Esophagus squamous epithelium (tissue), 5 donors: ENCODE measurements at places on chromosomes 3 and 15.

GRCh38 chr15:29952225-29952624, 130.0 kb upstream of the TJP1 start:
- DNase-seq: no peak

- DNase-seq: no peak
These were observed 432.9 kb upstream of the CFAP20DC start for GRCh38 chr3:59482684-59483083.

- DNase-seq: no peak
These were observed 100.6 kb downstream of the IGF2BP2 start for GRCh38 chr3:185724251-185724650.

DNA sequence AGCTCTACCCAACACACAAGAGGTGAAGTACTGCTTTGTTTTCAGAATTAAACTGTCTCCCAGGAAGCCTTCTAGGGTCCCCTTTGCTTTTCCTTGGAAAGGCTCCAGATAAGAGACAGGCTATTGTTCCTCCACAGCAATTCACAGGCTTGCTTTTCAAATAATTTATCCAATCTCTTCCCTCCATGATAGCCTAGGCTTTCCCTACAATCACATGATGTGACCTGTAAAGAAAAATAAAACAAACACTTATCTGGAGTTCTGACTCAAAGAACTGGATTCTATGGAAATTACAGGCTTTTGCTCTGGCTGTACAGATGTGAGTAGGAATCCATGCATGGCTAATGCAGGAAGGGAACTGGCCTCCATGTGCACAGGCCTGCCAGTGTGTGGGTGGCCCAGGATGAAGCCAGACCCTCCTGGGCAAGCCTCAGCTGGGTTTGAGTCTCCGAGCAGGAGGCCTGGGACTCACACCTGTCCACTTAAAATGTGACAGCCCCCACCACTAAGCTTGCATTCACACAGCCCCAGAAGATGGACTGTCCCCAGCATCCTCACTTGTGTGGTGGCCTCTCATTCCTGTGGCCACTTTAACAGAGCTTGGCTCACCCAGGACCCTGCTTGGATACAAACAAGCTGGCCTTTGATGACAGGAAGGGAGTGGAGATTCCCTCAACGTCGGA, 75.8 kb upstream of the LEKR1 start:
- DNase-seq: no peak

DNA sequence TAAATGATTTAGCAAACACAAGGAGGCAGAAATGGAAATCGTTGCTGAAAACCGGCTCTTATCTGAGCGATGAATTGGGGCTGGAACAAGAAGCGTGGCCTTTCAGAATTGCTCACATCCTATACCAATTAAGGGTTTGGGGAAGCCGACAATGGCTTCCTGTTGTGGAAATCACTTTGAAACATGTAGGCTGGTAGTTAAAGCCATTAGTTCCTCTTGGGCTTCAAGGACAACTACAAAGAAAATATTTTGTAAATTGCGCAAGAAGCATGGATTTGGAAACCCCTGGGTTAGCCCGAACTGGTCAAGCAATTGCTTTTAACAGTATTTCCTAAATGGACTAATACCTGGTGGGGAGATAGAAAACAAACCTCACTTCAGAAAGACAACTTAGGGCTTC, 182.4 kb downstream of the ADAMTS9 start:
- DNase-seq: no peak

DNA sequence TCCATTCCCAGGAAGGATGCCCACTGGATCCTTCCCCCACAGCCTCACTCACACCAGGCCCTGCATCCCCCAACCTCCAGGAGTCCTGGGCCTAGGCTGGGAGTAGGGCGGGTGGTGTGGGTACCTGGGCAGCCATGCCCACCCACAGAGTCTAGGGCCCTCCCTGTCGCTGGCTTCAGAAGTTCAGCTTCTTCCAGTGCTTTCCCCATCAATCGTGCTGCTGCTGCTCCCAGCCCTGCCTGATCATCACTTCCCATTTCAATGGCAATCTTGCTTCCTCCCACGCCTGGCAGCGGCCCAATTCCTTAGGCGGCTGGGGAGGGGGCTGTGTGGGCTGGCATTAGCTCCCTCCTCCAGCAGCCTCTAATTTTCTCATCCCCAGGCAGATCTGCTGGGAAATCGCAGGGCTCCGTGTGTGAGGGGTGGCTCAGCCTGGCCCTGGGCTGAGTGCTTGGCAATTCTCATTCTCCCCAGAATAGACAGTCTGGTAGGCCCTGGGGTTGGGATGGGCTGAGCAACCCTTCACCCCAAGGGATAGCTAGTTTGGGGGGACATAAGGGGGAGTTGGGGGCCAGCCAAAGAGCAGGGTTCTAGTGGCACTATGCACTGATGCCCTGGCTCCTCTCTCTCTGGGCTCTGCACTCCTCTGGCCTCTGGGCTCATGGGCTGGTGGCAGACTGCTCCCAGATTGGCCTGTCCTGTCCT, 66.4 kb downstream of the SCN5A start:
- no peak for DNase-seq

- no peak for DNase-seq
These were observed 3.5 kb upstream of the PCSK6 start for GRCh38 chr15:101492766-101493692.

DNA sequence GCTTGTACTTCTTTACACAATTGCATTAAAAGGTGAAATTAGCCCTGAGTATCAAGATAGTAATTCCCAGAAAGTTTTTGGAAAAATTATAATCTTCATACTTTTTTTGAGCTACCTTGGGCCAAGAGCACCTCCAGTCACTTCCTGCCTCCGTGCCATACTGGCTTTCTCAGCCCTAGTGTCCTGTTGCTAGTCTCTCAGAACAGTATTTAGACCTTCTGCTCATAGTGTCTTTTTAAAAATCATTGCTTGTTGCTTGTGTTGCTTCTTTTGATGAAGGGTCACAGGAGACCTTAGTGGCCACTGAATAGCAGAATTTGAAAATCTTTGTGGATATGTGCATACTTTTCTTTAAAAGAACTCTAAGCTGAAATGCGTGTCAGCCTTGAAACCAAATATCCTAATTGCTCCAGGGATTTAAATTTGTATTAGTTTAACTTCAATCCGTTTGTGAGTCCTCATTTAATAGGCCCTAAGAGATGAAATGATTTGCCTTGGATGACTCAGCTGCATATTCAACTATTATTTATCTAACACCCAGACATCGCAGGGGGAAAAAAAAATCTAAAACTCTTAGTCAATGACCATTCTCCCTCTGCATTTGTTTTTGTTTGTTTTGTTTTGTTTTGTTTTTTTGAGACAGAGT, 29.1 kb upstream of the LXN start:
- no peak for DNase-seq

- no peak for DNase-seq
These were observed 11.1 kb upstream of the MFN1 start for GRCh38 chr3:179336345-179336929.

DNA sequence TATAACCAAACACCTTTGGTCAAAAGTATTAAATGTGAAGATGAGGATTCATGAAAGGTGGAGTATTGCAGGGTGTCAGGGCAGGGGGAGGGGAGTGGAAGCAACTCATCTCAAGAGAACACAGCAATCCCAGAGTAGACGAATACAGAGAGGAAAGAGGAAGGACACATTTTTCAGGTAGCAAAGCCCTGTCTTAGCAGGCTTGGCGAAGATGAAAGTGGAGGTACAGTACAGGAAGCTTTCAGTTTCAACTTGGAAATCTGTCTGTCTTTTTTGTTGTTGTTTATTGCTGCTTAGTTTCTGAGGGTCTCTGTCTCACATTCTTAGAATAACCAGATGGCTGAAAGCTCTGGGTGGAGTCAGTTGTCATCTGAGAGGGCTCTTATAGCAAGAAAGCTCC, 80.8 kb upstream of the GPR149 start:
- DNase-seq: no peak

GRCh38 chr3:13600950-13601691, 52.2 kb downstream of the FBLN2 start:
- no peak for DNase-seq

DNA sequence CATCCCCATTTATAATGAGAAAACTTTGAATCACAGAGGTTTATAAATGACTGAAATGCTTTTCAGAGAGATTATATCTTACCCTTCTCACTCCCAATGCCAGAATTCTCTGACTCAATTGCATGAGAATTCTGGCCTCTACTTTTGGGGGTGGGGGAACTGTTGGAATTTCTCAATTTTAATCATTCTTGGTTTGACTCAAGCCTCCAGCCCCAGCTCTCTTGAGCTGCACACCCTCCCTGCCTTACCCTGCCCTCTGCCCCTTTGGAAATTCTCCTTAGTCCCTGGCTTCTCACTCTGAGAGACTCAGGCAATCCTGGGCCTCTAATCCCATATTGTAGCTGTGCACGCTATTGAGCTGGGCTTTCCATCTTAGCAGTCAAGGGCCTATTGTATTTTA, 44.2 kb downstream of the ZNF589 start:
- DNase-seq: no peak

DNA sequence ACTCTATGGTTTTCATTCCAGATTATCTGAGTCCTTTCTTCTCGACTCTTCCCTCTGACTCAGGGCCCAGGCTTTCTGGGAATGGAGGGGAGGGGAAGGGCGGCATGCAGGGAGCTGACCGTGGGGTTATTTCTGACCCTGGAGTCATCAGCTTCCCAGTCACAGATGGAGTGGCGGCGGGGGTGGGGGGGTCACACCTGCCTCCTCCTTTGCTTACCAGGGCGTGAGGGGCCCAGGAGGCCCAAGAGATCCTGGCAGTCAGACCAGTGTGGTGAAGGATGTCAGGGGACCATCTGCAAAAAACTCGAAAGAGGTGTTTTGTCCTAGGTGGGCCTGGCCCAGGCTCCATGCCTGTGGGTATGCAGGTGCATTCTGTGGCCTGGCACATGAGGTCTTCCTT, 996 bp upstream of the XIRP1 start:
- no peak for DNase-seq

DNA sequence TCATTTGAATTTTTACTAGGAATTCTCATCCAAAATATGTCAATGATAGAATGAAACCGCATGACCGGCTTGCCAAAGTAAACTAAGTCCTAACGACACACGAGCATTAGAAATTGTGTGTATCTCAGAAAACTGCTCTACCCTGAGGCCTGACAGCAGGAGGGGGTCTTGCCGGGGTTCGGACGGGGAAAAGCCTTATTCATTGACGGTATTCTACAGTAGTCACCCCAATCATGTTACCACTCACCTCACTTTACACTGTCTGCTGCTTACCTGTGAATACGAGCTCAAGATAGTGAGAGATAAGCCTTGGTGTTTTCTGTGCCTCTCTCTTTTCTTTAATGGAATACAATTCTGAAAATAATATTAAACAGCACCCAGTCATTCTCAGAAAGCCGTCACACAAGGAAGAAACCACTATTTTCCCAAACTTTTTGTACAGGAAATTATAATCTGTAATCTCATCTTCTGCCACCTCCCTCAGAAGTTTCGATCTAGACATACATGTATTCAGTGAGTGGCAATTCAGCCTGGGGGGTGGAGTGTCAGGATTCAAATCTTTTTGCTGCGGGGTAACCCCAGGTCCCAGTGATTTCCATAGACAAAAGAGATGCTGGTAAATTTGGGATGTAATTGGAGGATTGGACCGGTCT, 492 bp upstream of the FAM43A start:
- DNase-seq: no peak

GRCh38 chr15:43410572-43411214, 39.8 kb downstream of the TUBGCP4 start:
- DNase-seq: no peak

DNA sequence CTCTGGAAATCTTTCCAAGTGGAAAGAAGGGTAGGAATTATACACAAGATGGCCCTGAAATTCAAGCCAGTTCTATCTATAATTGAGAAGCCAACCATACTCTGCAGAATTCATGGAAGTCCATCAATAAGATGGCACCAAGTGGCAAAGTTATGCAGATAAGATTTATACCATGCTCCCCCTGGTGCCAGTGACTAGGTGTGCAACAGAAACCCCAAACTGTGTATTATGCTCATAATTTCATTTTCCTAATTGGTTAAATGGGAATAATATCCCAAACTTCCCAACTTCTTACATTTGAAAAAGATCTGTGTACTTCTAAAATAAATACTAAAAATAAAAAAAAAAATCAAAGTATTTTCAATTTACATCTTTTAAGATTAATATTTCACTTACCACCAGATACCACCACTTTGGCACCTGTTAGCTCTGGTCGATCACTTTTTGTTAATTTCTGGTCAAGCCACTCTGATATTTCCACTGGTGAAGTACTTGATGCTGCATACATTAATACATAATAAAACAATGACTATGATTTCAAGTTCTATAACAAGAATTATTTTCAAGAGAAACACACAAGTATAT, 25.9 kb downstream of the ETFA start:
- no peak for DNase-seq

DNA sequence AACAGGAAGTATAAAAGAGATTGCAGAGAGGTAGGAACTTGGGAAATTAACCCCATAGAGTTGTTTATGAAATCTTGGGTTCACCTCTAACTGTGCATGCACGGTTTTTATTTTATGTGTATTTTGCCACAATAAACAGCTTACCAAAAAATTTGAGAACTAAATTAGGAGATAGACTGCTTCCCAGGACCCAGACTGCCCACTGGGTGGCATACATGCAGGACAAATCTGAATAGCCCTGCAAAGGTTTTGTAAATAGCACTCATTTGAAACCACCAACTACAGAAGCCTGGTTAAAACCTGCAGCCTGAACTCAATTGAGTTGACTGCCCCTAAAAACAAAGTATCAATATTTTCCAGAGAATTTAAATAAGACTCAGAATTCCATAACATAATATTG, 96.4 kb upstream of the SLCO2A1 start:
- DNase-seq: no peak

GRCh38 chr3:69142090-69142489, 19.7 kb upstream of the LMOD3 start:
- DNase-seq: no peak

DNA sequence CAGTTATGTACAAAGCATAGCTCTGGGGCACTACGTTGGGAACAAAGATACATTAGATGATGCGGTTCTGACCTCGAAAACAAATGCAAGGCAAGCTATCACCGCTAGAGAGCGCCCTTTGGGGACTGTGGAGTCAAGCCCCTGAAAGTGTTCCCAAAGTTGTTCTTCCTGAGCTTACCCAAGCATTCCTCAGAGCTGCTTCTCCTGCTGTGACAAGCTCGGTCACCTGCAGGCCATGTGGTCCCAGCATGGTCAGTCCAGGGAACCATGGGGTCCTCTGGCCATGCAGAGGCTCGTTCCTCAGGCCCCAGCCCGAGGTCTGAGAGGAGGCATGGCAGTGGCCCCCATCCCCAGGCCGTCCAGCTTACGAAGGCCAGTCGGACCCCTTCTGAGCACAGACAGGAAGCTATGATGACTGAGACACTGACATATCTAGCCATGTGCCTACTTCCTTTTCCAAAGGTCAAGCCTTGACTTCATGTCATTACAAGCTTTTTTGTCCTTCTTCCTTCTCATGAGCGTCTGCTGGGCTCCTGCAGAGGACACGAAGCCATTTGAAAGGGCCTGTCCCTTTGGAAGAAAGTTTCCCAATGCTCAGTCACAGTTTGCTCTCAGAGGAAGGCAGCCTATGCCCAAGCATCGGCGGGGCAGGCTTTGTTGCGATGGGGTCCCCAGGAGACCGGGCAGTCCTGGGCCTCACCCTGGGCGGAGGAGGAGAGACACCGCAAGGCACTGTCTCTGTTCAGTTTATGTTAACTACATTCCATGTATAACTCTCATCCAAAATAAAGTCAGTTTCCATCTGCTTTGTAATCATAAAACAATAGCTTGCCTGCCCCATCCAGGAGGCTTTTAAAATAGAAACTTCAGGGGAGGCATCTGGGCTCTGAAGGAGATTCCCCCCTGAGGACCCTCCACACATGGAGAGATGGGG, 79.3 kb downstream of the ATP10A start:
- no peak for DNase-seq

- no peak for DNase-seq
These were observed 6.5 kb upstream of the STRC start for GRCh38 chr15:43625106-43625505.
